ENCODE measurements at places on chromosomes 6 and 20.

DNA sequence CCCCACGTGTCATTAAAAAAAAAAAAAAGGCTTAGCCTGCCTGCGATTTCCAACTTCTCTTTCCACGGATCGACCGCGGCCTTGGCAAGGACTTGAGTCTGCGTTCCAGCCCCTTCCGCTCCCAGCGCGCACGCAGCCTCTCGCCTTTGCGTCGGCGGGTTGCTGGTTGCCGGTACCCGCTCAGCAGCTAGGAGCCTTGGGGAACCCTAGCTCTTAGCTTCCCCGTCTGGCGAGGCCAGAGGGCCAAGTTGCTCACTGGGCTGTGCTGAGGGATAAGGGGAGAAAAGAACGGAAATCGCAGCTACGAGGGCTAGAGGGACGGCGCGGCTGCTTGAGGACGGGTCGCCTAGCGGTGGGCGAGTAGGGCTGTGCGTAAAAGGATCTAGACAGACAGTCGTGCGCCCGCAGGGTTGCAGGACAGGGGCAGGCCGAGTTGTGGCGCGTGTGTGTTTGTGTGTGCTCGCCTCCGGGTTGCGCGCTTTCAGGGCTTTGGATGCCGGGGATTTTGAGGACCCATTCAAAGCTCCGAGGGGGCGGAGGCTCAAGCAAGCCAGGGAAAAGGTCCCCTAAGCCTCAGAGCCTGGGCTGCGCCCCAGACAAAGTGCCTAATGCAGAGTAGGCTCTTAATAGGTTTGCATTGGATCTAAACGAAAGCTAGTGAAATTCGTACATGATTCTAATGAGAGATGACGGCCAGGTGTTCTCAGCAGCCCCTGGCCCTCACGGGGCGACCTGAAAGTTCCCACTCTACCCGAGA lies 40.5 kb upstream of the OSTM1 start:
- peak; percentile 8 for DNase-seq

DNA sequence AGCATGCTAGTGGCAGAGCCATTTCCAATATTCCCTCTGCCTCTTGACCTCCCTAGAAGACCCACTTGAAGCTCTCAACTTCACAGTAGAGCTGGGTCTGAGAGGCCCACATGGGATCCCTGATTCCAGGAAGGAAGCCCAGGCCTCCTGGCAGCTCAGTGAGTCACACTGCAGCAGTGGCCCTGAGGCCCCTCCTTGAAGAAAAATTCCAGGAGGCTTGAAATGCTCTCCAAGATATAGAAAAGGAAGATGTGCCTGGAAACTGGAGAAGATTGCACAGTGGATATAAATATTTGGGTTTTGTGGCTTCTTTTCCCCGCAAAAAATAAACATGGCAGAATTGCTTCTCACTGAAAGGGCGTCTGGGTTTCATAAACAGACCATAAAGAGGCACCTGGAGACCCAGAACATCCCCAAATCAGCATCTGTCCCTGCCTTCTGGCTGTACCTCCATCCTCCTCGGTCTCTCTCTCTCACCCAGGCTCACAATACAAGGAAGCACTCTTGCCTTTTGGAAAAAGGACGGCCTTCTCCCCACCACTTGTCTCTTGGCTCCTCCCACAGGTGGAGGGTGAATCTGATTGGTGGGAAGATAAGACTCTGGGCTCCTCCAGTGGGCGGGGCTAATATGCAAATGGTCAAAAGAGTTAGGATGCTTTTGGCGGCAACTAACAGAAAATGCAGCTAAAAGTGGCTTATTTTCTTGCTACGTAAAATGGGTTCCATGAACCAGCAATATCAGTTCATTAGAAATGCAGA lies 200.0 kb upstream of the SULF2 start:
- DNase-seq, result no peak

DNA sequence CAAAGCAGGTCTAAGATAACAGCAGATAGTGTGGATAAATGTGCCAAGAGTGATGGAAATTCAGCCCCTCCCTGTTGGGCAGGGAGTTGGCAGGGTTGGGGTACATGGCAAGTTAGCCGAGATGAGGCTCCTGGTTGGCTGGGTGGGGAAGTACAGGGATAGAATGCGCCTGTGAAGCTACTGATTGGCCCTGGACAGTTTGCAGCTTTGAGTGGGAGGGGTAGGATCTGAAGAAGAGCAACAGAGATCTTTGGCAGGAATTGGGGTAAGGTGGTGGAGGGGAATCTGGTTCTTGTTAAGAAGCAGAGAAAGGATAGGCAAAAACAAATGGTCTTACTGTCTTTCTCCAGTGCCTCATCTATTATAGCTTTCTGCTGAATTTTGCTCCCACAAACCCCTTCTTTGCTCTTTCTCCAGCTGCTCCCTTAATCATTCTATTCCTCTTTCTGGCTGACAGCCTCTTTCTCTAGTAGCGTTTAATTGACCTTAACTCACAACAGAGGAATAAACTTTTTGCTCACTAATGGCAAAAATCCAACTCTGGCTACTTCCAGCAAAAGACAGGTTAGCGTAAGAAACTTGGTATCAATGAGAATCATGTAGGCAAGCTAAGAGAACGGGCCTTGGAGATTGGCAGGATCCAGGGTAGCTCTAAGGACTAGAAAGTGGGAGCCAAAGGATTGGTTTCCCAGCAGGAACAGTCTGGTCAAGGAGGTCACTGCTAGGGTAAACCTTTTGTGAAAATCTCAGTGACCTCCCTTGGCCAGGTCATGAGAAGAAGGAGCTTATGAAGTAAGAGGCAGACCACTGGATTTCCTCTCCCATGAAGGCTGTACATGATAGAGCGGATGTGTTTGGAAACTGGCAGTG lies 86.3 kb upstream of the CARMIL1 start:
- no peak for DNase-seq

DNA sequence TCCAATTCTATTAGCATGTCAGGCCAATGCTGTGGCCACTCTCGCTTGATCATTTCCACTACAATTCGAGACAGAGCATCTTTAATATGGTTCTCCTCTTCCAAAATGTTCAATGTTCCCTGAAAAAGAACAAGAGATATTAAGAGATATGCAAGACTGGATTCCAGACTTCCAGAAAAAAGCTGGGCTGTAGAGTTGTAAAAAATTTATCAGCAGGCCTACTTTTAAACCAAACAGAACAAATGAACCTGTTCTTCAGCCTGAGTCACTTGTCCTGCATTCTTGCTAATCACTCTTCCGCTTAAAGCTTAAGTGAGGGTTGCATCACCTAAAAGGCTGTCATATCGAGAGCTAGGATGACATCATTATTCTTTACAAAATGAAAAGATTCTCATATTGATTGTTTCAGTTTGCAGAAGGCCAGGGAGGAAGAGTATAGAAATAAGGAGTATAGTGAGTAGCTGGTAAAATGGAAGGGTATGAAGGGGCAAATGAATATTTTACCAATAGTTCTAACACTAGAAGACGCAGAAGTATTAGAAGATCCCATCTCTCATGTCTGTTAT lies 4.9 kb downstream of the XPO5 start:
- no peak for DNase-seq

DNA sequence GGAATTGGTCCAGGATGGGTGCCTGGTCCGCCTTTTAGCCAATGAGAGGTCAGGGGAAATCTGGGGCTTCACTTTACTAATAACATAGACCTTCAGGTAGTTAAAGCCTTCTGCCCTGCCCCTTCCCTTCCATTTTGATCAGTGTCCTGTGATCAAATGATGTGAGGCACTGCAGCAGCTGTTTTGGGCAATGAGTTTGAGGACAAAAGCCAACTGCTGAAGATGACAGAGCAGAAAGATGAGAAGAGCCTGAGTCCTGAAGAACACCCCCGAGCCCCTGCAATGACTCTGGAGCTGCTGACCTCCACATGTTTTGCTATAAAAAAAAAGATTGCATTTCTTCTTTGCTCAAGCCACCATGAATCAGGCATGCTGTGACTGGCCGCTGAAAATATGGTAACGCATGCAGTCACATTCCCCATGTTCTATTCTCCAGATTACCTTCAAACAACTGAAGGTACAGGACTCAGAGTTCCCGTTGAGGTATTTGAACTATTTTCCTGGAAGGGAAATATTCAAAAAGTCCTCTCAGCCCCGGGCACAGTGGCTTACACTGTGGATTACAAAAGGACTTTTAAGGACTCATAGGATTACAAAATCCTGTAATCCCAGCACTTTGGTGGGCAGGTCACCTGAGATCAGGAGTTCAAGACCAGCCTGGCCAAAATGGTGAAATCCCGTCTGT lies 45.7 kb upstream of the B4GALT5 start:
- DNase-seq, result no peak

GRCh38 chr6:159104163-159104925 lies 59.6 kb upstream of the TAGAP start:
- peak; percentile 70 for DNase-seq

DNA sequence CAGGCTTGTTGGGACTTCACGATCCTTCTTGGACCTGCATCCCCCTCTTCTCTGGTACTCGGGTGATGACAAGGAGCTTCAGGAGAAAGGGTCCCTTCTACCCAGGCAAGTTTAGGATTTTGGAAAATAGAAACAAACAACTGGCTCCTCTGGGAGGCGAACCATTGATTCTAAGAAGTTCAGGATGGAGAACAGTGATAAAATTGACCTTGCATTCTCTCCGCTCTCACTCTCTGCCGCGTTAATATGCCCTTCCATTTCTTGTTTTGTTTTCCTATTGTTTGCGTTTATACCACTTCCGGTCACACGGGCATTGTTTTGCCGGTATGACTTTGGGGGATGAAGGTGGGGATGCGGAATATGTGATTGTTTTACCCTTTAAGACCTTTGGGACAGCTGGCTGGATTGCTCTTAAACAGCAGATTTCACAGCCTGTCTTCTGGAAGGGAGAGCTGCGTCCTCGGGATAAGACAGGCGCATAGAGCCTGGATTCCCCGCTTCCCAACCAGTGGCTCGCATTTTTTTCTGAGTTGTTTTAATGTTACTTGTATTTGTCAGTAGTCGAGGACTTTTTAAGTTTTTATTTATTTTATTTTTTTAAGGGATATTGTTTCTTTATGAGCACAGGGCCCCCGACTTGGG lies 144.3 kb upstream of the ZNF184 start:
- no peak for DNase-seq

DNA sequence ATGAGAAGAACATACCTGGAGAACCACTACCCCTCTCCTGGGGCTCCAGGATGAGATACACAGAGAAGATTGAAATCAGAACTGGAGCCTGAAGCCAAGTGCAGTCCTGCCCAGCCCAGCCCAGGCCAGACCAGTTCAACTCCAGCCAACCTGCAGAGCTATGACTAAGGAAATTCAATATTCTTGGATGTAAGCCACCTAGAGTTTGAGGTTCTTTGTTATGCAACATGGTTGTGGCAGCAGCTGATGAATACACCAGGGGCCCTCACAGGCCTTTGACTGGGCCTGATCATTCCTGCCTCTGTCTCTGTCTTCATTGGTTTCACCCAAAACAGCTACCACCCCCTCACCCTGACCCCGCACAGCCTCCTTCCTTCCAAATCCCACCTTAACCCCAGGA lies 167.8 kb downstream of the LRFN2 start:
- no peak for DNase-seq

- DNase-seq, result no peak
Measured at GRCh38 chr6:43847741-43848630, 78.0 kb downstream of the VEGFA start.

- DNase-seq, result no peak
Measured at GRCh38 chr6:19472153-19472552, 365.0 kb upstream of the ID4 start.

GRCh38 chr20:50981714-50982048 lies 23.1 kb downstream of the MOCS3 start:
- DNase-seq, result no peak

GRCh38 chr6:34414999-34415858 lies 10.6 kb downstream of the RPS10 start:
- DNase-seq, result no peak

DNA sequence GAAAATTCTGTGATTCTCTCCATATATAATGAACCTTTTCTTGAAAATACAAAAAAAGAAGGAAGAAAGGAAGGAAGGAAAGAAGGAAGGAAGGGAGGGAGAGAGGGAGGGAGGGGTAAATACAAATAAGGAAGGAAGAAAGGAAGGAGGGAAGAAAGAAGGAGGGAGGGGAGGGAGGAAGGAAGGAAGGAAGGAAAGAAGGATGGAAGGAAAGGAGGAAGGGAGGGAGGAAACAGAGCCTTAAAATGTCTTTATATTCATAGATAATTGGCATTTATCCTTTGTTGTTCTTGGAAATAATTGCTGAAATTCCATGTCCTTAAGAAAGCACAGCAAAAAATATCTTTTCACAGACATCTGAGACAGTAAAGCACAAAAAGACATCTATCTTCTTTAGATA lies 40.3 kb downstream of the SAMD3 start:
- DNase-seq, result no peak

GRCh38 chr20:37504404-37505096 lies 16.5 kb upstream of the NNAT start:
- no peak for DNase-seq

DNA sequence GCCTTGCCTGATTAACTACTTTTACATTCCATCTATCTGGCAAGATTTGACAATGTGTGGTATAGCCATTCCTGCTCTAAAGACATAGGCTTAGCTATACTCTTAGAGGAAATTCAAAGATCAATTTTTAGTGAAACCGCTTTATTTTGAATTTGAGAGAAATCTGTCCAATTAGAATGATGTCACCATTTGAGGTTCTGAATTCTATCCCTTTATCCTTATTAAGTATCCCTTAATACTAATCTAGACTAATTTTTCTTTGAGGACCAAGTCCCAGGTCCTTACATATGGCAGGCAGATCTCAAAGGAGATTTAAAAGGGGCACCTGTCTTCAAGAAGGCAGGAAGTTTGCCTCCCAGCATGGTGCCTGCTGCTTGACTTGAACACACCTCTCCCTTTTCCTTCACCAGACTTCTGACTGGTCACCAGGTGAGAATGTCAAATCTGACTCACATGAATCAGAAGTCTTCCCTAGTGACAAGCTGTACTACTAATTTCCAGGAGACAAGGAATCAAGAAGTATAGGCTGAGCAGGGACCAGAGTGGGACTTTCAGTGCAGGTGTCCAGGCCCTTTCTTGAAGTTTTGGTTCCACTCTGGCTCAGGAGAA lies 15.0 kb upstream of the MRAP2 start:
- no peak for DNase-seq

GRCh38 chr6:6930223-6930880 lies 177.4 kb upstream of the RREB1 start:
- no peak for DNase-seq

DNA sequence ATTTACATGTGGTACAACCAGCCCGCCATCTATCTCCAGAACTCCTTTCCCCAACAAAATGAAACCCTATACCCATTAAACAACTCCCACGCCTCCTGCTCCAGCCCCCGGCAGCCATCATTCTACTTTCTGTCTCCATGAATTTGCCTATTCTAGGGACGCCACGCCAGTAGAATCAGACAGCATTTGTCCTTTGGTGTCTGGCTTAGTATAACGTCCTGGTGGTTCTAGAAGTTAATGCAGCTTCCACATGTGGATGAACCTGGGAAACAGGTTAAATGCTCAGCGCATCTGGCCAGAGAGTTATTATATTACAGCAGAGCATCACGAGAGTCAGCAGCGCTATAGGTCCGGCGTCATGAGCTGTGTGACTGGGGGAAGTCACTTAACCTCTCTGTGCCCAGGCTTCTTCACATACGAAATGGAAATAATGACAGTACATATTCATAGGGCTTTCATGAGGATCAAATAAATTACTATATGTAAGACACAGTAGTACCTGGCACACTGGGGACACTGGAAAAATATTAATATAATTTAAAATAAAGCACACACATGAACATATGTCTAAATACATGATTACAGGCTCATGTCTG lies 178.7 kb upstream of the TAB2 start:
- no peak for DNase-seq

Data from stimulated activated CD4-positive, alpha-beta T cell treated with anti-CD3 and anti-CD28 coated beads, TNF-alpha, amount 100 ng/mL, for 4 hours (primary cell).